ENCODE measurements at places on chromosomes 4 and X.

DNA sequence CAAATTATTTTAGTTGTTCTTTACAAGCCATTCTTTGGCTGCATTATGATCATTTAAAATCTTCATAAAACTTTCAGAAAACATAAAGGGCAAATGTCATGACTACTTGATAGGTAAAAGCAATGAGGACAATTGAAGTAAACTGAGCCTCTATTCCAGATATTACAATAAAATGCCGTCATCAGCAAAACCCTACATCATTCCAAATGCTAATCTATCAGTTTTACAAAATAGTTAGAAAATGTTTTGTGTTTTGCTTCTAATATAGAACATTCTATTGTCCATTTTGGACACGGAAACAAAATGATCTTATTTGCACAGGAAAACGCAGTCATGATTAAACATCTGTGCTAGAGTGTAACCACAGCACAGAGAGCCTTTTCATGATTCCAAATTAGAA, 1330.6 kb upstream of the ADGRL3 start:
- no peak for DNase-seq

- DNase-seq, result no peak
These were observed 3.1 kb upstream of the TCEANC start for GRCh38 chrX:13649838-13650237.

- DNase-seq, result no peak
These were observed 118.5 kb upstream of the GUCY1A1 start for GRCh38 chr4:155548173-155548572.

DNA sequence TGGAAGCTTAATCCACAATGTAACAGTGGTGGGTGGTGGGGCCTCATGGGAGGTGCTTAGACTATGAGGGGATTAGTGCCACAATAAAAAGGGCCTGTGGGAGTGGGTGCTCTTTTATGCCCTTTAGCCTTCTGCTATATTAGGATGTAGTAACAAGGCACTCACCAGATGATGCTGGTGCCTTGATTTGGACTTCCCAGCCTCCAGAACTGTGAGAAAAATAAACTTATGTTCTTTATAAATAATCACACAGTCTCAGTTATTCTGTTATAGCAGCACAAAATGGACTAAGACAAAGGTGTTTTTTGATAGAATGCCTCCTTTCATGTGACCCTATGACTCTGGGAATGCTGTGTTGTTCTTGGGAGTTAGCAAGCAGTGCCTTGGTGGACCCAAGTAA, 89.8 kb downstream of the STIM2 start:
- DNase-seq, result no peak

DNA sequence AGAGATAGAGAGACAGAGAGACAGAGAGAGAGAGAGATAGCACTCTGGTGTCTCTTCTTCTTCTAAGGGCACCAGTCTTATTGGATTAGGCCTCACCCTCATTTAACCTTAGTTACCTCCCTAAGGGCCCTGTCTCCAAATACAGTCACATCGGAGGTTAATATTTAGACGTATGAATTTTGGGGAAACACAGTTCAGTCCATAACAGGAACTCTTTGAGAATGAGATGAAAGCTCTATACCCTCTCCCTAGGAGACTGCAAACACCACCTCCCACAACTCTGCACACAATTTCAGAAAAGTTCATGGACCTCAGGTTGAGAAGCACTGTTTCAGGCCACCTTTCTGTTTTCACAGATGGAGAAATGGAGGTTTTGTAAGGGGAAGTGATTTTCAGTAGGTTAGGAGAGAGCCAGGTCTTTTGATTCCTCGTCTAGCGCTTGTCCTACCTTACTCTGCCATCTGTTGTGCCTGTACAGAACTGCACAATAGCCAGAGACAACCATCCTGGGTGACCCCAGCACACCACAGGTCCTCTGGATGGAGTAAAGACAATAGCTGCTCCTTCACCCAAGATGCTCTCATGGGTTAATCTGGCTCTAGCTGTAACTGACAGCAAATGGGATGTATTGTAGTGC, 16.9 kb upstream of the LOC101059915 start:
- no peak for DNase-seq

GRCh38 chr4:10736266-10736665, 51.7 kb upstream of the CLNK start:
- DNase-seq, result no peak

GRCh38 chr4:122663814-122664610, 43.1 kb upstream of the IL21 start:
- DNase-seq, result no peak

- no peak for DNase-seq
These were observed 311.4 kb downstream of the MAPK10 start for GRCh38 chr4:86048426-86048825.

DNA sequence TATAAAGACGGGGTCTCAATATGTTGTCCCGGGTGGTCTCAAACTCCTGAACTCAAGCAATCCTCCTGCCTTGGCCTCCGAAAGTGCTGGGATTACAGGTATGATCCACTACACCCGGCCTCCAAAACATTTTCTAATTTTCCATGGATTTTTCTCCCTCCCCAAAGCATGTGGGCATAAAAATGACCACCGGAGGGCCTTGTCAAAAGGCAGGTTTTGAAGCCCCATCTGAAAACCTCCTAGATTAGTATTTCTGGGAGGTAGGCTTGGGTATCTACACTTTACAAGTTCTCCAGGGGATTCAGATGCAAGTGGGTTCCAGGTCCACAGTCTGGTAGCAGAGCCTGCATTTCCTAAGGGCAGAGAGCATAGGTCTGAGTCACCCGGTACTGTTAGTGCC, 1.4 kb upstream of the GPR173 start:
- no peak for DNase-seq

- no peak for DNase-seq
These were observed 18.8 kb downstream of the RGS12 start for GRCh38 chr4:3311489-3312171.

DNA sequence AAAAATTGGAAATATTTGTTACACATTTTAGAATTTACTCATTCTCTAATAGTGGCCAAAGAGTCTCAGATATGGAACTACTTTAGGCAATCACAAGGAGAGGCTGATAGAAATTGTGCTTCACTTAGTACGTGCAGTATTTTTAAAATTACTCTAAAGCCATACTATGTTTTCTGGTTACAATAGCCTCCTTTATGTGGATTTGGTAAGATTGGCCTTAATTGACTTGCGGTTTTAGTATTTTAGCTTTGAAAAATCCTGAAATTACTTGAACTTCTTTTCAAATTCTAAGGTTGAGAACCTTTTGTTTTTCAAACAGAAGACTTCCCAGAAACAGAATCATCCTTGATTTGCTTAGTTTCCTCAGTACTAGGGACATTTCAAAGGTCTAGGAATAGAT, 215.2 kb downstream of the SLC4A4 start:
- peak; percentile 23 for DNase-seq

DNA sequence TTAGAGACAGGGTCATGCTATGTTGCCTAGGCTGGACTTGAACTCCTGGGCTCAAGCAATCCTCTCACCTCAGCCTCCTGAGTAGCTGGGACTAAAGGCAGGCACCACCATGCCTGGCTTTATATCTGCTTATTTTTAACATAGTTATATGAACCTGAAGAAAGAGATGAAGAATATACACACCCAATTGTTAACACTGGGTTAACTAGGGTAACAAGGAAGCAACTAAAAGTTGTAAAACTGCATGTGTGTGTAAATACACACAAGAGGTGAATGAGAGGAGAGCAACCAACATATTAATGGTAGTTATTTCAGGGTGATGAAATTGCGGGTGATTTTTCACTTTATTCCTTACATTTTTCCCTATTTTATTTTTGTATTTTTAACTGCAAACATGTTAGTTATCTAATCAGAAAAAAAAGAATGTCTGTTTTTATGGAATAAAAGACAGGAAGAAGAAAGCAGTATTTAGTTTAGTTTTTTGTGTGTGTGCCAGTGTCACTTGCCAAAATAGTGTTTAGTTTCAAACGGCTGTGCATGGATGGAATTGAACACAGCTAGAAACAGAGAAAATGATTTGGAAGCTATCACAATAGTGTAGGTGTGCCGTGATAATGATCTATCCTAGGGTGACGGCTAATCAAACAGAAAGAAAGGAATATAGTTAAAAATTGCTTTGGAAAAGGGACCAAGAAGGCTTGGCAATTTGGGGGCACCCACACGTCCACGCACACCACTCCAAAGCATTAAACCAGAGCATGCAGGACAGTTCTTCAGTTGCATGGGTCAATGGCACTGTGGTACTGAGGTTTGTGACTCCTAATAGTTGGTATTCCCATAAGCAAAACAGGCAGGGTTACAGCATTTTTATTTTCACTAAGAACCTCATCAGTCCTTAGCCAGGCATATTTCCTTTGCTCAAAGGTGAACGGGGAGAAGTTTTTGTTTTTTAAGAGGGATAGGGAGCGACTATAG, 89.1 kb upstream of the KLHL13 start:
- no peak for DNase-seq

GRCh38 chr4:151882072-151882803, 121.4 kb upstream of the GATB start:
- no peak for DNase-seq

DNA sequence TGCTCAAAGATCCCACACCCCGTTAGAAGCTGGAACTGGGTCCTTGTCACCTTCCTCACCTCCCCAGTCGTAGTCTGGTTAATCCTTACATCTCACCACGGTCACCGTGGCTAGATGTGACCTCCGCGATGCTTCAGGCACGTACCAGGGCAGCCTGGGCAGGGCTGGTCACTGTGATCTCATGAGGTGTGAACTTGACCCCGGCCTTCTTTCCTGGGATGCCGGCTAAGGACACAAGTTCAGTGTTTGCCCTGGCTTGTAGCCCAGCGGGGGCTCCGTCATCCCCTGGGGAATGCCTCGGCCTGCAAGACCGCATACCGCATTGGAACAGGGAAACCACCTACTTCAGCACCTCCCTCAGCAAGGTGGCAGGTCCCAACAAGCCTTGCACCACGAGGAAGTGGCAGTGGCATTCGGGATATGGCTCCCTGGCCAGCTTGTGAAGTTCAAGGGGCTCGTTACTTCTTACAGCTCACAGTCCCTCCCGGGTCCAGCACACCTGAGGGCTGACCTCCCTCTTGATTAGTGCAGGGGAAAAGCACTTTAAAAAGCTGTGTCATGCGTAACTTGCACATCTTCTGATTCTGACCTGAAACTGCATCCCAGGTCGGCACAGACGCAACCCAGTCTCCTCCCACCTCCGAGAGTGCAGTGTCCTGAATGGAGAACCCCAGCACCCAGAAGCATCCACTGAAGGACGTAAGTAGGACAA, 25.9 kb downstream of the NOP14 start:
- DNase-seq, result peak; percentile 23

DNA sequence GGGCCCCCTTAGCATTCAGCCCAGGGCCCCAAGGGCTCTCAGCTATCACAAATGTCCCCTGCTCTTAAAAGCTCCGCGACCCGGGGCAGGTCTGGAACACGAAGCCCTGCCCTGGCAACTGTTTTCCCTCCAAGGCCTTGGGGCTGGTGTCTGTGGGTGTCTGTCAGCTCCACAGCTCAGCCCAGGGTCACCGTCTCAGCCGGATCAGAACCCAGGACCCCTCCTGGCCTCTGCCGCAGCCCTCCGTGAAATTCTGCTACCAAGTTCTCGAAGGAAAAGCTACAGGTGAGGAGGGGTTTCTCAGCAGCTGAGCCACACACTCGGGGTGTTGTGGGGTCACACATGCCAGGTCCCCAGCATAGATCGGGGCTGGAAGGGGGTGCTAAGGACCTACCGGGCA, 61.2 kb downstream of the ACOX3 start:
- DNase-seq, result no peak

GRCh38 chrX:7390441-7390840, 242.5 kb upstream of the PUDP start:
- DNase-seq, result no peak

DNA sequence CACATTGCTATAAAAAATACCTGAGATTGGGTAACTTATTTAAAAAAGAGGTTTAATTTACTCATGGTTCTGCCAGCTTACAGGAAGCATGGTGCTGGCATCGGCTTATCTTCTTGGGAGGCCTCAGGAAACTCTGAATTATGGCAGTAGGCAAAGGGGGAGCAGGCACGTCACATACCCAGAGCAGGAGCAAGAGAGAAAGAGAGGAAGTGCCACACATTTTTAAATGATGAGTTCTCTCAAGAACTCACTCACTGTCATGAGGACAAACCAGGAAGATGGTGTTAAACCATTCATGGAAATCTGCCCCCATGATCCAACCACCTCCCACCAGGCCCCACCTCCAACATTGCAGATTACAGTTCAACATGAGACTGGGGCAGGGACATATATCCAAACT, 10.0 kb upstream of the AFF1 start:
- no peak for DNase-seq

GRCh38 chr4:72977936-72978485, 91.5 kb downstream of the COX18 start:
- no peak for DNase-seq

DNA sequence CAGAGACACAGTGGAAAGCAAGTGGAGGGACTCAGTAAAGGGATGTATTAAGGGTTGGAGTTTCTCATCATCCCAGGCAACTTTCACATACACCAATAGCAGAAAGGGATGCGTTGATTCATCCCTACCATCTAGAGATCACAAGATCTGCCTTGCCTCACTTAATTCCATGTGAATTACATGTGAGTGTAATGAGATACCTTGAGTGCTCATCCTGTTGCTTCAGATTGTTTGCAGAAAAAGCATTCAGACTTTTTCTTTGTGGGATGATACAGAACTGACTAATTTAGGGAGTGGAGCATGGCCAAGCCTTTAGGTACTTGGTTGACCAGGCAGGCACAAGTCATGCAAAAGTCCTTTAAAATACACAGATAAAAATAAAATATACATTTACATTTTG, 124.8 kb upstream of the SLIT2 start:
- no peak for DNase-seq

GRCh38 chrX:100381619-100382018, 28.5 kb downstream of the PCDH19 start:
- DNase-seq, result no peak

- no peak for DNase-seq
These were observed 28.1 kb downstream of the MCUB start for GRCh38 chr4:109588176-109588575.

- no peak for DNase-seq
These were observed 45.7 kb downstream of the ARHGAP10 start for GRCh38 chr4:147777456-147778091.

GRCh38 chrX:8738588-8739189, 6.8 kb upstream of the ANOS1 start:
- no peak for DNase-seq

- DNase-seq, result no peak
These were observed 773 bp downstream of the DAPP1 start for GRCh38 chr4:99817309-99817890.

DNA sequence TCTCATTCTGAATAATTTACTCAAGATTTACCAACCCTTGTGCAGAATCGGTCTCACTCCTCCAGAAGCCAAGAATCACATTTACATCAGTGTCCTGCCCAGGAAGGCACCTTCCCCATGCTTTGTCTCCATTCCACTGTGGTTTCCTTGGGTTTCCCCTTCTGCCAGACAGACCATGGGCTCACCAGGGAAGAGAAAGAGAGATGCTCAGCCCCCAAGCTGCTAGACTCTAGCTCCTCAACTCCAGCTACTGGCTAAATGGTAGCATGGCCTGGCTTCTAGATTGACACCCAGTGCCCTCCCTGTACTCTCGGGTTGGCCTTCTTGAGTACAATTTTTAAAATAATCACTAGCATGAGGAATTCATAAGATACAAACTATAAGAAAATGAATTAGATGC, 12.9 kb downstream of the TLR10 start:
- no peak for DNase-seq

All from retinal pigment epithelial cell (primary cell).